Neuronal stem cell (in vitro differentiated cells): ENCODE measurements at places on chromosomes 4 and X.

DNA sequence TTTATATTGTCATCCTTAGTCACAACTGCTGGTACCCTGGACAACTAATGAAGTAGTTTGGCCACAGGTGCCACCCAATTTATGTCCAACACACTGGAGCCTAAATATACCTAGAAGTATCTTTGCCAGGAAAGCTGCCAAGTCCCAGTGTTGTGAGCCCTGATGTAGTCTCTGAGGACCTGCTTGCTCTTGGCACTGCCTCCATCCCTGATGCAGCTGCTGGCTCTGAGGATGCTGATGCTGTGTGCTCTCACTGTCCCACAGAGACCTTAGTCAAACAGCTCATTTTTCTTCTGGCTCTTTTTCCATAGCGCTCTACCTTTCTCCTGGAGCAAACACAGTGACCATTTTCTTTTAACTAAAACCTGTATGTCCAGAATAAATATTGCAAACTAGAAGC is 1535.4 kb upstream of the ADGRL3 start:
- no peak overlapping the region for H3K4me3 ChIP-seq
- no peak for DNase-seq
- no peaks in the 10 kb centered on the region for H3K4me1 ChIP-seq
- no peaks in the 10 kb centered on the region for H3K27me3 ChIP-seq

DNA sequence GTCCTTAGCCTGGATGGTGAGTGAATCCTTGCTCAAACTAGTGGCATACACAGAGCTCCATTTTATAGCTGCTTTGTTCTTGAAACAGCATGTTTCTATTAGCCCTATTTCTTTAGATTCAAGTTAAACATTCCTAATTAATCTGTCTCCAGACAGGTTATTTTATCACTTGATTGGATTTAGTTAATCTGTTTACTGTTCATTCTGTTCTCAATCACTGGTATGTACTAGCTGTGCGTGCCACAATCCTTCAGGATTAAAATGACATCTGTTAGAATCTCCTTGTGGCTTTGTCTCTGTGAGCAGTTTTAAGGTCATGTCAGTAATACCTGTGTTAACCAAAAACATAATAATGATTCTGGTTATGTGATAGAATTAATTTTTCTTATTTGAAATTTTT is 36.5 kb downstream of the PTPN13 start:
- no peak overlapping the region for H3K27ac ChIP-seq
- no peak overlapping the region for H3K4me3 ChIP-seq
- peaks cover 37% of the 10 kb centered on the region for H3K36me3 ChIP-seq
- no peak for DNase-seq
- H3K4me1 ChIP-seq = no peaks in the 10 kb centered on the region
- H3K27me3 ChIP-seq = no peaks in the 10 kb centered on the region

DNA sequence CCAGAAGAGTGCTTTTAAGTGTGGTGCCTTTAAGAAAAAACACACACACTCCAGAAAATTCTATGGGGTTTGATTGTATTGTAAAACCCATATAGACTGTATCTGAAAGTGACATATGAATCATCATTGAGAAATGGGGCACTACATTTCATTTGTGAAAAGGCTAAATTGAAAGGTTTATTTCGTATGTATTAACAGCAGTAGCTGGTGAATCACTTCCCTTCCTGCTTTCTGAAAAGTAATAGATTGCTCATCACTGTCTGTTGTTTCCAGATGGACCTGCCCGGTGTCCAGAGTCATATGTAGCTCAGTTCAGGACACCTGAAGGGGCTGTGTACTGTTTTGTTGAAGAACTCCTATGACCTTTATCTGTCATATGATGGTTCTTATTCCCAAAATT is 28.1 kb upstream of the HPRT1 start:
- no peak overlapping the region for H3K4me3 ChIP-seq
- no peaks in the 10 kb centered on the region for H3K27me3 ChIP-seq
- H3K4me1 ChIP-seq = no peaks in the 10 kb centered on the region
- H3K27ac ChIP-seq = no peak overlapping the region
- no peak for DNase-seq
- H3K36me3 ChIP-seq = peaks cover 3% of the 10 kb centered on the region

- no peak overlapping the region for H3K4me3 ChIP-seq
- DNase-seq = no peak
- H3K4me1 ChIP-seq = no peaks in the 10 kb centered on the region
- no peaks in the 10 kb centered on the region for H3K27me3 ChIP-seq
- no peaks in the 10 kb centered on the region for H3K36me3 ChIP-seq
Observed at GRCh38 chrX:69991685-69992084, 58.1 kb downstream of the AWAT2 start.

GRCh38 chrX:2638279-2638678 is 52.8 kb upstream of the CD99 start:
- no peak for DNase-seq
- no peak overlapping the region for H3K27ac ChIP-seq
- no peak overlapping the region for H3K4me3 ChIP-seq
- H3K27me3 ChIP-seq = no peaks in the 10 kb centered on the region
- H3K4me1 ChIP-seq = no peaks in the 10 kb centered on the region

DNA sequence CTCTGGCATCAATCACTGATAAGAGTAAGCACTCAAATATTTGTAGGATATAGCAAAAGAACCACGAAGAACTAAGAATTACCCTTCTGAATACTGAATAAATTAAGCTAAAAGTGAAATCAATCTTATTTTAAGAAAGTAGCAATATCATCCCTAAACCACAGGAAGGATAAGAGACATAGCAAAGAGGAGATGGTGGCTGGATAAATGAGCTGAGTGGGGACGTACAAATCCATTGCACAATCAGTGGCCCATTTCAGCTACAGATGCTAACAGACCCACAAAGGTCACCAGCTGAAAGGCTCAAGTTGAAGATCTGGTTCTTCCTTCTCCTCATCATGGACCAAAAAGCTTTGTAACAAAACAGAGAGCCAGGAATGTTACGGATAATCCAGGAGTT is 77.1 kb downstream of the SLC9A7 start:
- H3K27ac ChIP-seq = no peak overlapping the region
- H3K4me1 ChIP-seq = no peaks in the 10 kb centered on the region
- no peaks in the 10 kb centered on the region for H3K36me3 ChIP-seq
- DNase-seq = no peak
- no peaks in the 10 kb centered on the region for H3K27me3 ChIP-seq

DNA sequence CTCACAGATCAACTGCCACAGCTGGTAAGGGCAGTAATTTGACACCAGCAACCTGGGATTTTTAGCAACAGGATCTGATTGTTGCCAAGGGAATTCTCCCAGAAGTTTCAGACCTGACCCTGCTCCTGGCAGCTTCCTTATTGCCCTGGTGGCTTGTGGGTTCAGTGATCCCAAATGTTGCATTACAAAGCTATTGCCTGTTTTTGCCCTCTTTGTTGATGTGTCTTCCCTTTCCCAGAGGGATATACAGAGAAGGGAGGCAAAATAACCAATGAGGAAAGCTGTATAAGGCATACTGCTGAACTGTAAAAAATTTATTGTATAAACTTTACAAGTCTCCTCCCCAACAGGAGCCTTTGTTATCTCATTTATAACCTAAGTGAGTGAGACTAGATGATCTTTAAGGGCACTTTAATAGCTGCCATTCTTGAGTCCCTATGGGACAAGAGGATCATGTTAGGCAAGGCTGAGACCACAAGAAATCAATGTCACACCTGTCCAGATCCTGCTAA is 22.2 kb downstream of the VSIG4 start:
- no peaks in the 10 kb centered on the region for H3K36me3 ChIP-seq
- H3K4me3 ChIP-seq = no peak overlapping the region
